ENCODE measurements at places on chromosomes 13 and 19.
A peak's percentile ranks its signal among the peaks of the same experiment; 100 is the strongest.

- DNase-seq = no peak
These were observed 131.6 kb downstream of the OLFM4 start for GRCh38 chr13:53160211-53160610.

DNA sequence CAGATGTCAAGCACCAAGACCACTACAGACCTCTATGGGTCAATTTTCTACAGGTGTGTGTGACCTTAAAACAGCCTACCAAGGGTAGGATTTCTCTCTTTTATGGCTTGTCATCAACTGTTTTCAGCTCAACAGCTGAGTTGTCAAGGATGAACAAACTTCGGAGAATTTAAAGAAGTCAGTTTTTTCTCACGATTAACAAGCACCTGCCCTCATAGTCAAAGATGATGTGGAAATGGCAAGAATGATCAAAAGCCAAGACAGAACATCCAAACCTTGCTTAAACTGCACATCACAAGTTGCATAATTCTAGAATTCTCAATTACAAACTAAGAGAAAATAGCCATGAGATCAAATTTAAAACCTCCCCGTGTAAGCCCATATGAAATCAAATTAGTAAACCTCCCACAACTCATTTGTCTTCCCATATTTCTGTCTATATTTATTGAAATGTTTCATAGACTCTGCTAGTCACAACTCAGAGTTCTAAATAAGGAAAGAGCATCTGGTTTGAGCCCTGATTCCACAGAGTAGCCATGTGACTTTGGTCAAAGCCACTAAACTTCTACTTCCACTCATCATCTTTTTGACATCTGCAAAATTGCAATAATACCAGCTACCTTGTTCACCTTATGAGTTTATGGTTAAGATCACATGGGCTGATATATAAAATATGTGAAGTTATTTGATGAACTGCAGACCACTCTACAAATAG, 521.5 kb upstream of the HTR2A start:
- DNase-seq = no peak

GRCh38 chr13:43614063-43614462, 172.7 kb downstream of the ENOX1 start:
- no peak for DNase-seq

GRCh38 chr13:108669381-108669780, 40.0 kb downstream of the MYO16 start:
- no peak for DNase-seq

DNA sequence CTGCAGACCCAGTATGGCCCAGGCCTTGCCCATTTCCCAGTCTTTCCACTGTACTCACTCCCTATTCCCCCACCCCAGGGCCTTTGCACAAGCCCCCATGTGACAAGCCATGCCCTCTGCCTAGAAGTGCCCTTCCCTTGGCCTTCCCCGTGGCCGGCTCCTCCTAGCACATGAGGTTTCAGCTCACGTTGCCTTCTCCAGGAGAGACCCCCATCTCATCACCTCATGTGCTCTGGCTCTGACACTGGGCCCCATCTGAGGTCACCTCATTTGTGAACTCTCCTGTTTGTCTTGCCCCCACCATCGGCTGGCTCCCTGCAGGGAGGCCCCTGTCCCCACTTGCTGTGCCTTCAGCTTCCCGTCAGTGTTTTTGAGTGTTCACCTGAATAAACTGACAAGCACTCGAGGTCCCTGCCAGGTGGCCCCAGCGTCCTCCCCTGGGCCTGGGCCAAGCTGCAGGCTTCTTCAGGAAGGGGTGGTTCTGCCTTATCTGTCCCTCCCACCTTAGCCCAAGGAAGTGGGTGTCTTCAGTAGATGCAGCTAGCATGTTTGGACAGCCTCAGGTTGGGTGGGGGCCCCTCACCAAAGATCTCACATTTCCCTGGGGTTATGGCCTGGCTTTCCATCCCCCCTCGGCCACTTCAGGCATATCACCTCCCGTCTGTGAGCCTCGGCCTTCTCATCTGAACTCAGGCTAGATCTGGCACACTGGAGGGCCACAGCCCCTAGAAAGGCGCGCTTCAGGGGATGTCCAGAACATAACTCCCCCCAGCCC, 3.8 kb upstream of the SLC25A42 start:
- peak; percentile 25 for DNase-seq

GRCh38 chr13:72521940-72522661, 205.3 kb downstream of the MZT1 start:
- no peak for DNase-seq

GRCh38 chr19:39568604-39569003, 28.6 kb upstream of the EID2 start:
- DNase-seq = no peak
